ENCODE measurements at places on chromosomes 1 and 21.

- DNase-seq = no peak
Observed at GRCh38 chr1:91753878-91754277, 132.1 kb downstream of the TGFBR3 start.

DNA sequence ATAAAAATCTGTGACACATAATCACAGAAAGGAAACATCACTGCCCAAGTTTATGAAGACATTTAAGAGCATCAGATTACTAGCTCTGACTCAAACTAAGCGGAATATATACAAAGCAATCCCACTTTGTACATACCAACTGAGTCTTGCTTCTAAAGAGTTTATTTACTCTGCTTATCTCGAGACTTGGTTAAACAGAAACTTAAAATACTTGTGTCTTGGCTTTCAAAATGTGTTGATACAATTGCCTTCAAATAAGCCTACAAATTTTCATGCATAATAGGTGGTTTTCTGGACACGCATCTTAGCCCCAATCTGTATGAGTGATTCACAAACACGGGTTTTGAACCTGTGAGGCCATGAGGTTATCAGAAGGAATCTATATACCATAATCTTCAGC is 21.0 kb downstream of the CD160 start:
- DNase-seq = no peak

GRCh38 chr1:154348429-154349076 is 23.2 kb downstream of the ATP8B2 start:
- no peak for DNase-seq

- DNase-seq = no peak
Observed at GRCh38 chr21:38660333-38661196, 145.2 kb upstream of the ETS2 start.

GRCh38 chr1:219126377-219126776 is 47.3 kb upstream of the LYPLAL1 start:
- no peak for DNase-seq

DNA sequence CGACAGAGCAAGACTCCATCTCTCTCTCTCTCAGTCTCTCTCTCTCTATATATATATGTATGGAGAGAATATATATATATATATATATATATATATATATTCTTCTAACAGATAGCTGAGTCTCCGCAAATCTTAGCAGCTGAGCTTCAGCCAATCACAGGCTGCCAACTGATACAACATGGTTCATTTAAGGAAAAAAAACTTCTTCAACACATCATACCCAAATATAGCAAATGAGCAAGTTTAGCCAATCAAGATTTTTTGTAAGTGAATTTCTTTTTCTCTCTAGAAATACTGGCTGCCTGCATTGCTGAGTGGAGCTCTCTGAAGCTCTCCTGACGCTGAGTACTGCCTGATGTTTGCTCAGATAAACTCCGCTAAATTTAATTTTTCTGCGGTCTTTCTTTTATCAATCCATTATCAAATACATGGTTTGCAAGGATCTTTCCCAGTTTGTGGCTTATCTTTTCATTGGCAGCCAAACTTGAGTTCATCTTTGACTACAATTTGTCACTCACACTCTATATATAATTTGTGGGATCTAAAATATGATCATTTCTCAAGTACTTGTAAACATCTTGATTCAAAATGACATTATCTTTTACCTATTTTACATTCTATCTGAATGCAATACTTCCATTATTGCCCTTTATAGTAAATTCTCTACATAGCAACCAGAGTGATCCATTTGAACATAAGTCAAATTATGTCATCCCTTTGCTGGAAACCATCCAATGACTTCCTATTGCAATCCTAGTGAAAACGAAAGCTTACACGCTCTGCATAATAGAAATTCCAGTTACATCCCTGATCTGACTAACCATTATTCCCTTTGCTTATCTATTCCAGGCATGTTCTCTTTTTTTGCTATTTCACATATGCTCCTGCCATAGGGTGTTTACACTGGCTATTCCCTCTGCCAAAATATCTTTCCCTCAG is 2131.7 kb downstream of the MRPL39 start:
- no peak for DNase-seq

GRCh38 chr1:205948039-205948438 is 4.8 kb upstream of the SLC26A9 start:
- DNase-seq = no peak

DNA sequence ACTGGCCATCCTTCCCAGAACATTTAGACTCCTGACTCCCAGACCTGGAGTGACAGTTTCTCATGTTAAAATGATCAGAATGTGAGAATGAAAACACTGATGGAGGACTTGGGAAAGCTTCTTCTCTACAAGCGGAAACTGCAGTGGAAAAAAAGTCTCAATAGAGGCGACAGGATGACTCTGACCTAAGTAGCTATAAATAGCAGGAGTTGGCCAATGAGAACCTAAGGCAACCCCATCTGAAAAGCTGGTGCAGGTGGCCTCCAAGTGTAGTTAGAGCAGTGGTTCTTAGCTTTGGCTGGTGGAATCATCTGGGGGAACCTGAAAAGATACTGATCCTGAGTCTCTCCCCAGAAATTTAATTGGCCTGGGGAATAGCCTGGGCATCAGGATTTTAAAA is 44.2 kb upstream of the EXOSC10 start:
- DNase-seq = no peak
